ENCODE measurements at places on chromosomes 4 and X.
A peak's percentile ranks its signal among the peaks of the same experiment; 100 is the strongest.

DNA sequence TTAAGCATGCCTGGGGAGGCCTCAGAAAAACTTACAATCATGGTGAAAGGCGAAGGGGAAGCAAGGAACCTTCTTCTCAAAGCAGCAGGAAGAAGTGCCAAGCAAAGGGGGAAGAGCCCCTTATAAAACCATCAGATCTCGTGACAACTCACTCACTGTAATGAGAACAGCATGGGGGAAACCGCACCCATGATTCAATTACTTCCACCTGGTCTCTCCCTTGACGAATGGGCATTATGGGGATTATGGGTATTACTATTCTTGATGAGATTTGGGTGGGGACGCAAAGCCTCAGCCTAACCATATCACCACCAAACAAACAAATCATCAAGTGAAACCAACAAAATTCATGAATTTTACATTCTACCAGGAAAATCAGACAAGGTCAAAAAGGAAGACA, 76.7 kb upstream of the TAB3 start:
- DNase-seq, result peak; percentile 2

DNA sequence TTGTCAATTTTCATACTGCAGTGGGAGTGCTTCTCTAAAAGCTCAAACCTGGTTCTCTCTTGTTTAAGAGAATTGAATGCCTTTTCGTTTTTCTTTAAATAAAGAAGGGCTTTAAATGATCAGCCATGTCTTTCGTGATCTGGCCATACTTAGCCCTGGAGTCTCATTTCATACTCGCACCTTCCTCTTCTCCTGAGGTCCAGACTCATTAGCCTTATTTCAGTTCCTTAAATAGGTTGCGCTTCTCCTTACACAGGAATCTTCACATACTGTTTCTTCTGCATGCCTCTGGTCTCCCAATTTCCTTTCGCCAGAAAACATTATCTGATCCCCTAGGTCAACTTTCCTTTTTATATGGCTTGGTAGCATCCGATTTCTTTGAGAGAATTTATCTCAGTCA, 565.6 kb upstream of the TENM3 start:
- no peak for DNase-seq

DNA sequence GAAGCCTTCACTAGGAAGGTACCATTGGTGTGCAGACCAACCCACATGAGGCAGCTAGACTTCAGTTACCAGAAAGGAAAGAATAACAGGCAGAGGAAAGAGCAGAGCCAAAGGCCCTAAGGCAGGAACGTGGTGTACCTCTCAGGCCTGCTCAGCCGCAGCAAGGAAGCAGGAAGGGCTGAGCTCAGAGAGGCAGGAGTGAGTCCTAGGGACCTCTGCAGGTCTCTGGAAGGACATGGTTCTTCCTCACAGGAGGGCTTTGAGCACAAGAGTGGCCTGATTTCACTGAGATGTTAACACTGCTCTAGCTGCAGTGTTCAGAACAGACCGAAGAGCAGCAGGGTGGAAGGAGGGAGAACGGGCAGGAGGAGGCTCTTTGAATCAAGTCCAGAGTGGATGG, 124.6 kb downstream of the DCHS2 start:
- no peak for DNase-seq

GRCh38 chr4:42398871-42399331, 1.6 kb downstream of the SHISA3 start:
- DNase-seq, result no peak

DNA sequence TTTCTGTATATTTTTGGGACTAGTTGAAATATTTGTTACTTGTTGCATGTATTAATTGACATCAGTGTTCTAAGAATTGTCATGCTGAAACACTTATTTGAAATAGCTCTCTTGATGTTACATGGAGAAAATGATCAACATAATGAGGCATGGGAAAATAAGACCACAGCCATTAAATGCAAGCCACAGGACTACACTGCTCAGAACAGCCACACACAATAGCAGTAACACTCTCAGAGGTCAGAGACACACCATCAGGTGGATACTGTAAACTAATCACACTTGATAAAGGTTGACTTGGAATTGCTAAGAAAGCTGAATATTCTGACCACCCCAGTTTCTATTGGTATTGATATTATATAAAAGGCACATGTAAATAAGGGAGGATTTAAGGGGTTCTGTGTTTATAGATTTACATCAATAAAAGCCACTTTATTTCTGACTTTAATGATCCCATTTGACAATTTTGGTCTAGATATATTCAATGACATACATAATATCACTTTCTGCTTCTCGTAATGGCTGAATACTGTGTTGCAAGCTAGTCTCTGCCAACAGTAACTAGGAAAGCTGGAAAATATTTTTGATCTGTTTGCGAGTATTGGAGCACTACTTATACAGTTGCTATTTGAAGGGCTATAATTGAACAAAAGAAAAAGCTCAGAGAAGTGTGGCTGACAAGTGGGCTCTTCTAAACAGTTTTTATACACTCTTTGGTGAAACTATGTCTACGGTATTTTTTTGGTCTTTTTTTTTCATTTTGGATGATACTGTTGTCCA, 876.5 kb upstream of the INTU start:
- DNase-seq, result no peak

GRCh38 chr4:136106753-136107152, 1425.5 kb downstream of the PCDH18 start:
- DNase-seq, result no peak

- DNase-seq, result no peak
Observed at GRCh38 chr4:25827897-25828296, 34.9 kb downstream of the SEL1L3 start.

DNA sequence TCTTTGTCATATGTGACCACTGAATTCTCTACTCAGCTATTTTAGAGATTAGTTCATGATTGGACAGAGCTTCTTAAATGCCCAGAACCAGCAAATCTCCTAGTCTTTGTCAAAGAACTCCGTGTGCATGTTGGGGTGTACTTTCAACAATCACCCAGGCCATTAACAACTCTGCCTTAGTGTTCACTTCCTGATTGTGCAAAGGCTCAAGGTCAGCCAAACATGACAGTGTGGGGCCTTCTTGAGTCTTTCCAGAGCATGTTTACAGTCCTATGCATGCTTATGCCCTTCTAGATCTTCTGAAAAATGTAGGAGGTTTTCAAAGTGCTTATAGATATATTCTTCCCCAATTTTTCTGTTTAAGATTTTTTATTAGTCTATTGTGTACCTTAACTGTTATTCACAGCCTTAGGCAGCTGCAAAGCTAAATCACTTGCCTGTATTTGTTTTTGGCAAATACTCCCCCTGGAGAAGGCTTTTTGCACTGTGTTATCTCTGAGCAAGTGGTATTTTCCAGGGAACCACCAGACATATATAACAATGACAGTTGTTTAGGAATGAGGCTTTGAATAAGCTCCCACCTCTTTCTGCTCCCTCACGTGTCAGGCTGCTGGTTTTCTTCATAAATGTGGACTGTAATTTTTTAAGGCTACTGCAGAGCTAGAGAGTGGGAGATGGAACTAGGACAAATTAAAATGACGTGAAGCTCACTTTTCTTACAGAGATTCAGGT, 24.0 kb upstream of the DRP2 start:
- DNase-seq, result no peak

- DNase-seq, result peak; percentile 90
Observed at GRCh38 chr4:40121515-40121914, 64.9 kb downstream of the N4BP2 start.

DNA sequence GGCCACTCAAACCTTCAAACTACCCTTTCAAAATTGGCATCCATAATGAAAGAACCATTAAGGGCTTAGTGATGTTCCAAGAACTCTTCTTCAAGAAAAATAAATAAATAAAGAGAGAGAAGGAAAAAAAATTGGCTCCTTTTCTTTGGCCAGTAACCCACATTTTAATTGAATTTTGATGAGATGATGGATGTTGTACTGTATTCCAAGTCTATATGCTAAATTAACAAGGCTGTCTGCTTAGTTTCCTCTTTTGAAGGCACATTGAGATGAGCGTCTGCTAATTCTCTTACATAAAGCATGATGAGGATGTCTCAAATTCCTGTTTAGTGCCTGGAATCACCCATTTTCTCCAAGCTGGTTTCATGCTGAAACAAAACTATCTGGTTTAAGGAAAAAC, 33.4 kb downstream of the PHOX2B start:
- DNase-seq, result no peak

DNA sequence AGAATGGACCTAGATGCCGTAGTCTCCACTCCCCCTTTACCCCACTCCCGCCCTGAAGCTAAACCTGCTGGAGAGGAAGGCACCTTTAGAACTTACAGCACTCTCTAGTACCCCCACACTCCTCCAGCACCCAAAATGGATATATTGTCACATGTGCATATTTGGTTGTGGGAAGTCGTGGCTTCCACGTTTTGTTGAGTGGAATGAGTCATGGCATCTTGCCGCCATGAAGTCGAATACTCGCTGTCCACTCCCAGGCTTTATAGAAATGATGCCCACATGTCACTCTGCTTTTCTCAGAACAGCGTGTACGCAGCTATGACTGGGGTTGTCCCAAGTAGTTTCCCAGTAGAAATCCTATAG, 545 bp downstream of the ABCE1 start:
- peak; percentile 71 for DNase-seq

- DNase-seq, result no peak
Observed at GRCh38 chr4:101199507-101200285, 147.6 kb downstream of the PPP3CA start.

GRCh38 chrX:4588466-4588865, 875.0 kb upstream of the PRKX start:
- no peak for DNase-seq

DNA sequence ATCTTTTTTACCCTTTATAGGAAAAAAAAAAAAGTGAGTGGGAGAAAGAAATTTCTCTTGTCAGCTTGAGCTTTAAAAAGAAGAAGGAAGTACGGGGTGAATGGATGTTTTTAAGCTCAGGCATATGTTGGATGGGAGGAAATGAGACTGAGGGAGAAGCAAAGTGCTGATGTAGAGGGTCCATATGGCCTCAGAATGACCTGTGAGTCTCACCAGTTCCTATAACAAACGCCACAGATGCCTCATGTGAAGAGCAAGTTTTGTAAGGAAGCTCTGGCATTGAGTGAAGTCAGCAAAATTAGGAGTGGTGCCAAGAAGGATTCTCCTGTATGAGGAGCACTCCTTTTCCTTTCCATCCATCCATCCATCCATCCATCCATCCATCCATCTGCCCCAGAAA, 214.6 kb downstream of the PTTG2 start:
- peak; percentile 60 for DNase-seq

GRCh38 chrX:75625232-75625631, 102.4 kb upstream of the ZDHHC15 start:
- no peak for DNase-seq

DNA sequence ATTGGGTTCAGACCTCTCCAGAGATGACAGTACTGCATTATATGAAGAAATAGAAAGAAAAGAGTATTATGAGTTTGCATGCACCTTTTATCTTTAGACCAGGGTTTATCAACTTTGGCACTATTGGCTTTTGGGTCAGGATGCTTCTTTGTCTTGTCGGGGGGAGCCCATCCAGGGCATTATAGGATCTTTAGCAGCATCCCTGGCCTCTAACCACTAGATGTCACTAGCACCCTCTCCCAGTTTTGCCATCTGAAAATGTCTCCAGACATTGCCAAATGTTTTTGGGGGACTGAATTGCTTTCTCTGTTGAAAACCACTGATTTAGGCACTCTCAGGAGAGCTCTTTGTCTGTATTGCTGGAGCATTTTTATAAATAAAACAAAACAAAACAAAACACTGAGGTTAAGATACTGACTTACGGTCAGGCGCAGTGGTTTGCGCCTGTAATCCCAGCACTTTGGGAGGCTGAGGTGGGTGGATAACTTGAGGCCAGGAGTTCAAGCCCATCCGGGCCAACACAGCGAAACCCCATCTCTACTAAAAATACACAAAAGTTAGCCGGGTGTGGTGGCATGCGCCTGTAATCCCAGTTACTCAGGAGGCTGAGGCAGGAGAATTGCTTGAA, 23.6 kb downstream of the CA5B start:
- peak; percentile 47 for DNase-seq

DNA sequence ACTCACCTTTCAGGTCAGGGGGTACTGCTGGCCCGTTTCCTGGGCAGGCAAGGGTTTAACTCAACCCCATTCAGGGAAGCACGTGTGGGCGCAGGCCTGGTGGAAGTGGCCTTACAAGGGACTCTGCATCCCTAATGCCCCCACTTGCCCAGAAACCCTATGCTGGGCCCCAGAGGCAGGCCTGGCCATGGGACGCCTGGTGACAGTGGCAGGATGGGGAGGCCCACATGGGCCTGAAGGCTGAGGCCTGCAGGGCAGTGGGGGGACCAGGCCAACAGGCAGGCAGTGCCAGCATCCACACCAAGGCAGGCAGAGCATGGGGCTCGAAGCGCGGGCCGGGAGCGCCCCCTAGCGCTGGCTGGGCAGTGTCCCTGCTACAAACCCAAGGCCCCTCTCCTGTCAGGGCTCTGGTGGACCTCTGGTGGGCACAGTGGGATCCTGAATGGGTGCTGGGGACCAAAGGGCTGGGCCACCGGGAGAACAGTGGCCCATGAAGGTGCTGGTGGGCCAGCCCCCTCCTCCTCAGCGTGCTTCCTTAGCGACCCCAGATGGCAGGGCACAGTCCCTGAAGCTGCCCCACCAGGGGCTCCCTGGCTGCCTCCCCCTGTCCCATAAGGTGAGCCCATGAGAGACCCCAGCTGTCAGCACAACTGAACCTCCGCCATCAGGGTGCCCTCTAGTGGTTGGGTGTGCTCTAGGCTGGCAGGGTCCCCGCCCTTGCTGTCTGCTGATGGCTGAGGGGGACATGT, 16.8 kb downstream of the FGFR3 start:
- DNase-seq, result peak; percentile 91

DNA sequence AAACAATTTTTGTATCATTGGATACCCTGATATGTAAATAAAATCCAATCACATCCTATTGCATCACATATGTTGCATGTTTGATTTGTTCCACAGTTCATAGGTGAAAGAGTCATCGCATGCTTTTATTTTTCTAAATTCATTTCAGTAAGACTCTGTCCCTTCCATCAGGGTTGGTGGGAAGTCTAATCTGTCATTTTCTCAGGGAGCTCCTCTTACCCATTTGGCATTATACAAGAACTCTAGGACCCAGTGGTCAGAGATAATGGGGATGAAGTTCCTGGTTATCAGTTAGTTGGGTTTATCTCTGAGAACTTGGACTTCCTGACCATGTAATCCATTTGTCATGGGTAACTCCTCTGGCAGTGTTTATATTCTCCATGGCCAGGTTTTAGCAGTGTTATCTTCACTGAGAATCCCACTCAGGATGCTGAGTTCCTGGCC, 227.1 kb upstream of the JADE1 start:
- DNase-seq, result no peak

- no peak for DNase-seq
Observed at GRCh38 chr4:94653984-94654609, 103.7 kb upstream of the BMPR1B start.

DNA sequence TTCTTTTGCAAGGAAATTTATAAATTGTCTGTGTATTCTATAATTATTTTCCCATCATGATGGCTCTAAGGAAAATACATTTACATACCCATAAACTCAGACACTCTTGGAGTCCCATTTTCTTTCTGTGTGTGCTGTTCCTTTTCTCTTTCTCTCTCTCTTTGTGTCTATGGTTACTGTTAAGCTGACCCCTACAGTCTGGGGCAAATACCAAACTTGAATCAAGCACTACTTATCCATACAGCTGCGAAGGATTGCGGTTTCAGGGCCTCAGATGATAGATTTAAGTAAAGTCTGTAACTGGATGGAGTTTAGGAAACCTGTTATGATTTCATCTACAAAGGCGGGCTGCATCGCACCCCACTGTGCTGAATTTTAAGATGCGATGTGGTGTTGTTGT, 150.2 kb downstream of the SHROOM3 start:
- DNase-seq, result no peak

GRCh38 chr4:78926826-78927225, 12.4 kb downstream of the PAQR3 start:
- no peak for DNase-seq

Measured in NB4 (cell line).